Stimulated activated CD8-positive, alpha-beta memory T cell treated with anti-CD3 and anti-CD28 coated beads, Interleukin-12 subunit alpha, Interleukin-12 subunit beta, amount 100 ng/mL, for 4 hours (primary cell): ENCODE measurements at places on chromosomes 5 and 9.

- DNase-seq, result peak; percentile 27
Measured at GRCh38 chr9:97501177-97501971, at the start of gene TMOD1. Gene TMOD1 (plus strand): TSS chr9:97501666. CDS start chr9:97524189, 22,523 bp downstream.

- no peak for DNase-seq
Measured at GRCh38 chr5:24320643-24321042, 324.1 kb downstream of the CDH10 start.

DNA sequence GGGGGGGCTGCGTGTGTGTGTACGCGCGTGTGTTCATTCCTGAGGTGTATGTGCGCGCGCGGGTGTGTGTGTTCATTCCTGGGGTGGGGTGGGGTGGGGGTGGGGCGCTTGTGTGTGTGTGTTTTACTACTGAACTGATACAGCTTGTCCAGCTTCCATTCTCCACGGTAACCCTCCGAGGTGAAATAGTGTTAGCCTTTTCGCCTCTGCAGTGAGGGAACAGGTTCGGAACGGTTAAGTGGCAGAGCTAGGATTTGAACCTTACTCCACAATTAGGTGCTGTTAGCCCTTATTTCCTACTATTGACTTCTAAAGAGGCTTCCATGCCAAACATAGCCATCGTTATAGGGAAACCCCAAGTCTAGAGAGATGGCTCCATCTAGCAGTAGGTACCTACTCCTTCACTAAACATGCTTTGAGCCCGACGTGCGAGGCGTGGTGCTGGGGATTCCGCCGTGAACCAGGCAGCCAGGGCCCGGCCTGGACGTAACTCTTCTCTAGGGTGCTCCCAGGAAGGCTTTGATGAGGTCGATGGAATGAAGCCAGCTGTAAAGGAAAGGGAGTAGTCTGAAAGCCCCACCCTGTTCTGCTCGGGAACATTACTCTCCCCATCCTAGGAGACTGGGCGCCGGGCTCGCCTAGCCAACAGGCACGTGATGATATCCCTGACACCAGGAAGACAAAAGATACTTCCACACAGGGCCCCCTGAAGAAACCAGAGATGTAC, 782 bp upstream of the SKP1 start:
- DNase-seq, result no peak

DNA sequence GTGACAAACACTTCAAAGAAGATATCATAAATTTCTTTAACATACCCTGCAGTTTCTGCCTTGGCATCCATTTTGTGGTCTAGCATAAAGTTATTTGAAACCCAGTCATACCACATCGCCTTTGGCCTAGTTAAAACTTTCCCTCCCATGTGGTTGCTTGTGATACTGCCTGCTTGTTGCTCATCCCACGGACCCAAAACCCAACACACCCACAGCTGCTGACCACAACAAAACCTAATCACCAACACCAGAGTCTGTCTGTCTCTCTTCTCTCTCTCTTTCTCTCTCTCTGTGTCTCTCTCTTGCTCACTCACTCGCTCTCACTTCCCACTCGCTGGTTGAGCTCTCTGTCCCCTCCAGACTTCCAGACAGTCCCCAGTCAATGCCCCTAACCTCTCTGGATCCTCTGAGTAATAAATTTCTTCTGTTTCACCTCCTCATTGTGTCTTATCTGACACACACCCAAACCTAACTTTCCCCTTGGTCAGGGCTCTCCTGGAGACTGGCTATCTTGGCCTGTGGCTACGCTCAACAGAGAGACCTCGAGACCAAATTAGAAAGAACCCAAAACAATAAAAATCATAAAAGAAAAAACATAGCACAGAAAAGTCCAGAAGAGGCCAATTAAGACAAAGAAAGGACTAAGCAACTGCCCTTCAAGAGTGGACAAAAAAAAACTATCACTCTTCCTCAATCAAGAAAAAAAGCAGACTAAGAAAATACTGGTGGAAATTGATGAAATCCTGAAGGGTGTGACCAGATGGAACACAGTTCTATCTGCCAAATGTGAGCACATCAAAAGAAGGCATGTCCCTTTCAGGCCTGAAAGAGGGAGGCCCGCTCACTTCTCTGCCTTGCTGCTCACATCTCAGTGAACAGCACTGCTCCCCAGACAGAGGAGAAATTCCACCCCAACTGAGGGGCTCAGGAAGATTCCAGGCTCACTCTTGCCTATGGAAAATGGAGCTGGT, 41.5 kb downstream of the TTLL11 start:
- DNase-seq, result no peak
